ENCODE measurements at places on chromosomes 6 and 20.

GRCh38 chr6:104969785-104970581 lies 13.1 kb downstream of the LIN28B start:
- no peak for DNase-seq

- no peak for DNase-seq
Observed at GRCh38 chr20:57808264-57809070, 98.7 kb upstream of the PMEPA1 start.

GRCh38 chr6:26604026-26604425 lies 7.3 kb downstream of the ABT1 start:
- DNase-seq: no peak

DNA sequence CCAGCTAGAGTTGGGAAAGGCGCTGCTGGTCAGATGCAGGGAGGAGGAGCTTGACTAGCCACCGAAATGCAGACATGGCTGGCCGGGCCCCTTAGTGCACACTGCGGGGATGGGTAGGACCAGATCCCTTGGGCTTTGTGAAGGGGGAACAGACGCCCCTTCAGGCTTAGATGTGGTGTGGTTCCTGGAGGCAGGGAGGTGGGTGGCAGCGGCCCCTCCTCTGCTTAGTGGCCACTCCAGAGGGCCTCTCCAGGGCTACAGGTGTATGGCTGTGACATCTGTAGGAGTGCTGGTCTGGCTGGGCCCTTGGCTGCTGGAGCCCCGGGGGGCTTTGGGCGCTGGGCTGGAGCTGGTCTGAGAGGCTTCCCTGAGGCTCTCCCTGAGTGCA lies 5.9 kb downstream of the CCND3 start:
- no peak for DNase-seq

DNA sequence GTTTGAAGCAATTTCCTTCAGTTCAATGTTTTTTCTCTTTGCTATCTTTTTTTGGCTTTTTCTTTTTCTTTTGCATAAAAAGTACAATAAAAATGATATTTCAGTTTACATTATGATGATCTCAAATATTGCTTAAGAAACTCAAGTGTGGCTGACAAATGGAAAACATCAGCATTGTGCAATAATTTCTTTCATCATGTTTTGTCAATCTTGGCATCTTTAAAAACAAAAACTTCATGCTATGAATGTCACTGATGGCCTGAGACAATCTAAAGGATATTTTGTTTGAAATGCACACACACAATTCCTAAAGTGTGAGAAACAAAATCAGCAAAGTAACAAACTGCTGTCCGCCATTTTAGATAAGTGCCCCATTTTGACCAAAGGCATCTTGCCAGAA lies 13.9 kb upstream of the MTCL3 start:
- DNase-seq: no peak

DNA sequence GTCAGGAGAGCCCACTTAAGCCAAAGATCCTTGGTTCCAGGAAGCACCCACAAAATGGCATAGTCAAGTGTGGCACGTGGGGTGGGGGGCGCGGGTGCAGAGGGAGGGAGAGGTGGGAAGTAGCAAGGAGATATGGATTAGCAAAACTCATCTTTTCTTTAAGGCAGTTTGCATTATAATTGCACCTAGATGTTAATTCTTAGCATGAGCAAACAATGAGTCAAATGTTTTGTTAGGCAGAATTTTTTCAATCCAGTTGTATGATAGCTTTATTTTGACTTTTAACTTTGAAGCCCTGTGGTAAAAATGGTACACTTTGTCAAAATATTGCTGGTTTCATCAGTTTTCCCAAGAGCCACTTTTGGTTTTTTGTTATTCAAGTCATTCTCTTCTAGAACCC lies 15.0 kb downstream of the SCAND1 start:
- DNase-seq: no peak

GRCh38 chr20:63125838-63126601 lies 89.9 kb downstream of the YTHDF1 start:
- no peak for DNase-seq

DNA sequence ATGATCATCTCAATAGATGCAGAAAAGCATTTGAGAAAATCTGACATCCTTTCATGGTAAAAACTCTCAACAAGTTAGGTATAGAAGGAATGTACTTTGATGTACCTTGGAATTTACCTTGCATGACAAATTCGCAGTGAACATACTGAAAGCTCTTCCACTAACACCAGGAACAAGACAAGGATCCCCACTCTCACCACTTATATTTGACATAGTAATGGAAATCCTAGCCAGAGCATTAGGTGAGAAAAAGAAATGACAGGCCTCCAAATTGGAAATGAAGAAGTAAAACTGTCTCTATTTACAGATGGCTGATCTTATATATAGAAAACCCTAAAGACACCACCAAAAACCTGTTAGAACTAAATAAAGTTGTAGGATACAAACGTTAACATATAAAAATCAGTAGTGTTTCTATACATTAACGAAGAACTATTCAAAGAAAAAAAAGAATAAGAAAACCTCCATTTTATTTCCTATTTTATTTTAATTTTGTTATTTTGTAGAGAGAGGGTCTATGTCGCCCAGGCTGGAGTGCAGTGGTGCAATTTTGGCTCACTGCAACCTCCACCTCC lies 26.9 kb downstream of the PCNA start:
- DNase-seq: no peak

- DNase-seq: no peak
Observed at GRCh38 chr6:140275725-140276124, 901.3 kb upstream of the CITED2 start.

- no peak for DNase-seq
Observed at GRCh38 chr20:51522207-51522606, 20.3 kb downstream of the NFATC2 start.

- no peak for DNase-seq
Observed at GRCh38 chr20:58508762-58509395, 6.3 kb downstream of the APCDD1L start.

DNA sequence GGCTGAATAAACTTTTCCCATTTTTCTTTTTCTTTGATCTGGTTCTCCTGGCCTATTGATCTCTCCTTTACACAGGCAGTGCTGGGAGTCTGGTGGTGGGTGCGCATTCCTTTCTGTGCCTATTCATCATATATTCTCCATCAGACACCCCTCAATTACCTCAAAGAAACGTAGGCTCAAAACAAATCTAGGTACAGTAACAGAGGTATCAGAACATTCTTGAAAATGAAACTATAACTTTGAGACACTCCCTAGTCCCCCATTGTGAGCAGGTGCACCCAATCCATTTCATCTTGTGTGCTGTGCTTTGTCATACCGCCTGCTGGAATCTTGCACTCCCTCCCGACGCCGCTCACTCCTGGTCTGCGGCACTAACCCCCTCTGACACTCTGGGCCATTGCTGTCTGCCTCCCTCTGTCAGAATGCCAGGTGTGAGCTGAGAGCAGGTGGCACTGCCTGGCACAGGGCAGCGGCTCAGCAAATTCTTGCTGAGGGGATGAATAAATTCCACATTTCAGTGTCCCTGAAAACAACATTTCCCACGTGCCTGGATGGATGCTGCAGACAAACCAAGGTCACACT lies 303.4 kb upstream of the EXOC2 start:
- no peak for DNase-seq

- DNase-seq: no peak
Observed at GRCh38 chr6:11878735-11879134, 100.1 kb upstream of the ADTRP start.

- no peak for DNase-seq
Observed at GRCh38 chr6:159691133-159691962, 1.7 kb downstream of the SOD2 start.

- DNase-seq: no peak
Observed at GRCh38 chr20:63081831-63082230, 75.1 kb upstream of the BHLHE23 start.

DNA sequence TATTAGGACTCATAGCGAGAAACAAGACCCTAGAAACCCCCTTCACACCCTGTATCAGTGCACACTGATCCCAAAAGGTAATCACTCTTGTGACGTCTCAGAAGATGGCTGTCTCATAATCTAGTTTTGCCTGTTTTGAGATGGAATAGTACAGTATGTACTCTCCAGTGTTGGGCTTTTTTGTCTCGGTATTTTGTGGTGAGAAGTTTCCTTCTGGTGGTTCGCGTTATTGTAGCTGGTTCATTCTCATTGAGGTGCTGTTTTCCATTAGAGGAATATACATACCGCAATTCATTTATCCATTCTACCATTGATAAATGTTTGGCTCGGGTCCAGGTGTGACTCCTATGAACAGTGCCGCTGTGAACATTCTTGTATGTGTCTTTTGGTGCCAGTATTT lies 27.9 kb upstream of the MAP3K4 start:
- no peak for DNase-seq

GRCh38 chr6:109772883-109773431 lies 81.9 kb downstream of the FIG4 start:
- no peak for DNase-seq

DNA sequence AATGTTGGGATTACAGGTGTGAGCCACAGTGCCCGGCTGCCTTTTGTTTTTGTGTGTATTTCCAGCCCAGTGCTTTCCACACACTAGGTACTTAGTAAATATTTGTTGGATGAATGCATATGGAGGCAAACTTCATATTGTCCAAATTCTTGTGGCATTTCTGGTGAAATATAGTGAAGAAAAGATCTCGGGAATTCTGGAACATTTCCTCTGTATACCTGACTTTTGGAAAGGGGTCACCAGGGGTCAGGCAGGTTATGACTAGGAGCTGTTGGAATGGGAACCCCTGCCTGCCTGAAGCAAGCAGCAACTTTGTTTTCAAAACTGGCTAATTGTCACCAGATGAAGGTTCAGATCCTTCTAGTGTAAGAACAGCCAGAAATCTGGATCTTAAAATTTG lies 12.1 kb upstream of the SCP2D1 start:
- no peak for DNase-seq

- DNase-seq: no peak
Observed at GRCh38 chr20:38880952-38881735, 45.1 kb upstream of the FAM83D start.

GRCh38 chr6:100382031-100382430 lies 82.7 kb downstream of the SIM1 start:
- no peak for DNase-seq

DNA sequence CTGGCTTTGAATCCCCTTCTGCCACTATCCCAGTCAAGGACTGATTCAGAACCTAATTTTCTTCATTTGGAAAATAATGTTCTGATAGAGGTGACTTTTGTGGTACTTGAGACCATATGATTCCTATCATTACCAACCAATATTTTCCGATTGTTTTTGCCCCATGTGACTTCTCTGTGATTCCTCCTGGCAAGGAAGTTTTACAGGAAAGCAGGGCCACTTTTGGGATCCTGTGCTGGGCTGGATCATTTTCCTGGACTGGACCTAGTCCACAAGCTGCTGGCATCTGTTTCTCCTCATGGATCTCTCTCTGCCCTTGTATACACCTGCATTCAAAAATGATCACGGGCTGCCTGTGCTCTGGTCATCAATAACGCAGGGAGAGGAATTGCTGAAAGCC lies 13.9 kb upstream of the SNHG17 start:
- no peak for DNase-seq

DNA sequence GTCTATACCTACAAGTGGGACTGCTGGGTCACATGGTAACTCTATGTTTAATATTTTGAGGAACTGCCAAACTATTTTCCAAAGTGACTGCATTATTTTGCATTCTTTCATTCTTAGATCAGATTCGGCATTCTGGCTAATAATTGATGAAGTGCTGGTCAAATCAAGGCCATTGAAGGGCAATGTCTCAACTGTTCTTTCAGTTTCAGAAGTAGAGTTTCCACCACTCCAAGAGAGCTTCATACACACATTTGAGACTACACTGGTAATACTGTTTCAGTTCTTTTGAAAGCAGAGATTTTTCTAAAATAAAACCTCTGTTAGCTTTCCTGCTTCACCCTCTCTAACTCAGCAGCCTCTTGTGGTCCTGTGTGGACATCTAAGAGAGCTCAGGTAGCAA lies 154.5 kb downstream of the CFAP61 start:
- no peak for DNase-seq

GRCh38 chr6:22424196-22424595 lies 127.4 kb upstream of the PRL start:
- no peak for DNase-seq

DNA sequence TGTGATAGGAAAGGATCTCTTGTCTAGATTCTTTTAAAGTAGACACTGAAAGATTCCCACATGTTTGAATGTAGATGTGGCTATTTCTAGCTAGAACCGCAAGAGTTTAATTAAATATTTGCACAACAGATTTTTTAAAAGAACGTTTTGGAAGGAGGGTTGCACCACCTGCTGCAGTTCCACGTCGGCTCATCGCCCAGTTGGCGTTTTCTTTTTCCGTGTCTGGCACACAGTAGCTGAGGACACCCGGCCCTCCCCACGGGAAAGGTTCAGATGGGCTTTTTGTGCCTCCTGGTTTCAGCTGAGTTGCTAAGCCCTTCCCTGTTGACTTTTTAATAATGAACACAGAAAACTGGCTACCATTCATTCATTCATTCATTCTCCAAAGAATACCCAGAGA lies 41.8 kb upstream of the DOK5 start:
- DNase-seq: no peak

- DNase-seq: no peak
Observed at GRCh38 chr20:24665196-24665595, 195.8 kb downstream of the SYNDIG1 start.

GRCh38 chr6:150739711-150740349 lies 125.7 kb upstream of the MTHFD1L start:
- no peak for DNase-seq

DNA sequence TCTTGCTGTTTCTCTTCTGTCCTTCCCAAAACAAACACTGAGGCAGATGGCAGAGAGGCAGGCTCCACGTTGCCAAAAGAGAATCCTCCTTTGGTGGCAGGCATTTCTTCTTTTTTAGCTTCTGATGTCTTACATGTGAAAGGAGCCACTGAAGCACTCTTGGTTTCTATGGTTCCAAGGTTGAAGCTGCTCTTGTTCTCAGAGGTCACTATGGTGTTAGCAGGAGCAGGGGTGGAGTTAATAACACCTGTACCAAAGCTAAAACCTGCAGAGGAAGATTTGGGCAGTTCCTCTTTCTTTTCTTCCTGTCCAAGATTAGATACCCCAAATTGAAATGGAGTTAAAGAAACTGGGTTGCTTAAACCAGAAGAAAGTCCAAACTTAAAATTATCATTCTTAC lies 28.8 kb downstream of the FAM8A1 start:
- no peak for DNase-seq

Measured in non-pigmented ciliary epithelial cell (primary cell).